ENCODE measurements at places on chromosomes 4 and X.

DNA sequence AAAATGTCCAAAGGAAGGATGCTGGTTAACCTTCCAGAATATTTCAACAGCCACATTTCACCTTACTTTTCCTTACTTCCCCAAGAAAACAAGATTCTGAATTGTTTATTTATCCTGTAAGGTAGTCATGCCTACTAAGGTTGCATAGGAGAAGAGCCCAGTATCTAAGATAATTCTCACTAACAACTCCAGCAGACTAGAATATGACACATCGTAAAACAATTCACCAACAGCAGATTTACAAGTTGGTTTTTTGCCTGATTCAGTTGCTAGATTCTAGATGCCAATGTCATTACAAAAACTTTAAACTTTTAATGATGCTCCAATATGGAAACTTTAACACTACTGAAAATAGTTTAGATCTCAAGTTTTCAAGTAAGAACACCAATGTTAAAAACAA, 176.4 kb downstream of the IL13RA2 start:
- DNase-seq: no peak

- DNase-seq: no peak
Observed at GRCh38 chrX:147626605-147627004, 285.1 kb upstream of the FMR1 start.

- DNase-seq: no peak
Observed at GRCh38 chr4:21757248-21757647, 191.3 kb downstream of the KCNIP4 start.

GRCh38 chr4:171538601-171539100, 274.6 kb upstream of the GALNTL6 start:
- DNase-seq: no peak

DNA sequence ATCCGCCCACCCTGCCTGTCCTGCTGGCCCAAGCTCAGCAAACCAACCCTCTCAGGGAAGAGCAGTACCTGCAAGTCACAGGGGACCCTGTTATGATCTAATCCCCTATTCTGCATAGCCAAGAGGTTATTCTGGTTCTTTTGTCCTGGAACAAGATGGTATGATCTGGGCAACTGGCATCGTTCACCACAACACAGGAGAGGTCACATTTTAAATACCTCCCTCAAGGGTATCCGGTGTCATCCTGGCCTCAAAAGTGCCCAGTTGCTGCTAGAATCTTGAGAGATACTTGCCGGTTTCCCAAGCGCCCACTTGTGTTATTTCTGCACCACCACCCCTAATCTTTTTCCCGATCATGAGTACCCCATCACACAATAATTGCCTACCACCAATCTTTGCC, 497.5 kb downstream of the BCOR start:
- DNase-seq: no peak

GRCh38 chrX:136794080-136794479, 13.3 kb upstream of the ARHGEF6 start:
- DNase-seq: no peak

- no peak for DNase-seq
Observed at GRCh38 chrX:19256986-19257385, 86.7 kb upstream of the PDHA1 start.

GRCh38 chr4:47654972-47655693, 170.1 kb downstream of the ATP10D start:
- no peak for DNase-seq

DNA sequence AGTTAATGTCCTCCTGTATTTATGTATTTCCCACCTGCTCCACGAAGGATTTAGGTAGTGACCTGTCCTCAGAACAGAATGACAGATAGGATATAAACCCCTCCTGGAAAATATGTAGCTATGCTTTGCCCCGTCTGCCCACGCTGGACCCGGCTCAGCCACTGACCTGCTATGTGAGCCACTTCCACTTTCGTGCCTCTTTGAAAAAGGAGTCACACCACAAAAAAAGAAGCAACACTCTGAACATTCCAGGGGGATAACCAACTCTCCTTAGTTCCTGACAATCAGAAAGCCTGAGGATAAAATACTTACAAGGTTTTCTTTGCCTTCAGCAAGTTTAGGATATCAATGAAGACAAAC, 11.1 kb downstream of the ACSL1 start:
- DNase-seq: no peak

DNA sequence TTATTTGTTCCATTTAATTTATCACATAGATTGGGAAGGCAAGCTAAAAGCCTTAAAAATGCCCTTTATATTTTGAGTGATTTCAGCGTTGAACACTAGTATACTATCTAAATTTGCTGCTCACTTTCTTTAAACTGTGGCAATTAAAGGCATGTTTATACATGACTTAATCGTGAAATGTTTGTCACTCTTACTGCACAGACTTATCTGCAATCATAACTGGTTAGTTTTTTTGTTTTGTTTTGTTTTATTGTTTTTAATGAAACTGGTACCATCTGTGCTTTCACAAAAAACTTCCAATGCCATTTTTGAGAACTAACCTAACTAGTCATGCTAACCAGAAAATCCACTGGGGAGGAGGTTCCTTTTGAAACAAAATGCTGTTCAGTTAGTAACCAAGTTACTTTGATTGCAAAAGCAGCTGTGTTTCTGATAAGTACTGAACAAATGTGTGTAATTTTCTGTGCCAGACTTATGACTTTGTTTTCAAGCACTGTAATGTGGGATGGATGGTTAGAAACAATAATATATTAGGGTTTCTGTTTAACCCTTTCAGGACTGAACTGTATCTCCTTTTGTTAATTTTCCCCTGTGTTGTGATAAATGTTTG, 56.1 kb downstream of the CCKAR start:
- DNase-seq: no peak

GRCh38 chrX:31287861-31288260, 216.0 kb upstream of the FTHL17 start:
- no peak for DNase-seq

DNA sequence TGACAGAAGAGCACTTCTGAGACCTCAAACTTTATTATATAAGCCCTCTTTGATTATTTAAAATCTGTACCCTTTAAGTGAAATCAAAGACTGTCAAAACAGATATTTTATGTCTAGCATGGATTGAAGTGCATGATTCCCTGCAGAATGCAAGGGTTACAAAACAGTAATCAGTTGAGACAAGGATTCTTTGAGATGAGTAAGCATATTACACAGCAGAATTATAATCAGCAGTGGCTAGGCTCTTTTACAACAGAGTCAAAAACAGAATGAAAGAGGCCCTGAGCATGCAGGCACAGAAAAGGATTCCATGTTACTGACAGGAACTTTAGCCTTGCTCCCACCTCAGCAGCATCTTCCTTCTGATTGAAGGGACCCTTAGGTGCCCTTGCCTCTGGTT, 487.9 kb upstream of the GALNT7 start:
- no peak for DNase-seq
